GM12878 (cell line): ENCODE measurements at places on chromosomes 2 and 18. TPM values are rescaled to one million over a fixed set of nuclear protein-coding genes. Genes with fewer than 3 reads are reported as not detected.

DNA sequence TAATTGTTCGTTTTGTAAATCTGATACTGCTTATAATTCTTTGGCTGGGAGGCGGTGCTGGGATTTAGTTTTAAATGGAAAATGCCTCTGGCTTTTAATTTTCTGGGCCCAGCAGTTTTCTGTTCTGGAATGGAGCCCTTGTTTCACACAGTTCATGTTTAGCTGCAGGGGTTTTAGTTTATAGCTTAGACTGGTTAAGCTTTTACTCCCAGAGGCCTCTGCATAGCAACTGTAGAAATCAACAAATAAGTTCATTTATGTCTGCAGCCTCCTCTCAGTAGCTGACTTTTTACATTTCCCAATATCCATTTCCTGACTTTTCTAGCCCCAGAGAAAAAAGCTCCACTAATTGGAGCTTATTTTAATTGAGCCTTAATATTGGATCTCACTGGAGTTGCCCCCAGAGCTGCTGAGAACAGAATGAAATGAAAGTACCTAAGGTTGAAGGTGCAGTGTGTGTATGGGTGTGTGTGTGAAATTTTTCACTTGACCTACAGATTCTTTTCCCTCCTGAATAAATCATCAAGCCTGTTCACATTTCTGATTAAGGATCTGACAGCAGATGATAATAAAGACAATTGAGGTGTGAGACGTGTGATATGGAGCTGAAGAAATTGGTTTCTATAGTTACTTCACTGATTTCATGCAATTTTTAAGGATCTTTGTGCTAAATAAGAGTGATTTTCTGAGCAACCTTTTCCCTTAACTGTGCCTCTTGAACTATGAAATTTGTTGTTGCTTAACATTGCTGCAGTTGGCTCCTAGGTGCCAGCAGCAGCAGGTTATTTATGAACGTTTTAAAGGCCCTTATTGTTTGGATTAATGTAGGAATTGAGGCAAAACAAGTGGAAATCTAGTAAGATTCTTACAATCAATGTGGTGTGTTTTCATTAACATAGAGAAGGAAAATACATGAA is 109.6 kb downstream of the TAF4B start:
- no peaks in the 10 kb centered on the region for H3K27me3 ChIP-seq
- DNase-seq: no peak
- H3K27ac ChIP-seq: no peak overlapping the region
- H3K4me1 ChIP-seq: no peaks in the 10 kb centered on the region

DNA sequence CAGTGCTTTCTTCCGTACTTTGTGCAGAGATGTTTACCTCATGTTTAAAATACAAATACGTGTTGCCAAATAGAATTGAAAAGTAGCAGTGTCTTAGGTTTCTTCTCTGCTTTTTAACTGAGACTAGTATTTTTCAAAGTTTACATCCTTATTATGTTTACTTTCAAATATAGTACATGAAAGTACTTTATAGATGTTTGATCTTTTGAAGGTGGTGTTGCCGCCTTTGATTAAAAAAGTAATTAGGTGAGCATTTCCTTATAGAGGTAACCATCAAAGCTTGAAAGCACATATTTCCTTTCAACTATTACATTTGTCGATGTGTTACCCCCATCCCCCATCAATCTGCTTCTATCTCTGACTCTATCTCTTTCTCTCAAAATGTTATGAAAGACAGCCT is 87.0 kb downstream of the CERS6 start:
- H3K36me3 ChIP-seq: peaks cover 3% of the 10 kb centered on the region; the same call in 1 of the 2 replicates
- H3K4me1 ChIP-seq: no peaks in the 10 kb centered on the region
- no peak overlapping the region for H3K27ac ChIP-seq
- no peak overlapping the region for H3K4me3 ChIP-seq
- H3K27me3 ChIP-seq: no peaks in the 10 kb centered on the region

DNA sequence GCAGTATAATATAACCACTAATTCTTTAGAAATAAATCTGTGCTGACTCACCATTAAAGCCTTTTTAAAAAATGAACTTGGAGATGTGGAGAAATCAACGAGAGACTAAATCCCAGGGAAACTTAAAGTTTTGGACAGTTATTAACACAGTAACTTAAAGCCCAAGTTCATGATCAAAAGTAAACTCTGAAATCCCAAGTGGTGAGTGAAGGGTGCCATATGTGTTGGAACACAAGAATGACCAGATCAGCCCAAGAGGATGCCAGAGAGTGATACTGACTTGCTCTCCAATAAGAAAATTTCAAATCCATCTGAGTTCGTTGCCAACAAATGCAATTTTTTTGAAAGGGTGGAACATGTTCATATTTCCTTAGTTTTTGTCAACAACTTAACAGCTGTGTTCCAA is 838.1 kb upstream of the ACVR2A start:
- H3K4me1 ChIP-seq: no peaks in the 10 kb centered on the region
- no peaks in the 10 kb centered on the region for H3K36me3 ChIP-seq
- no peak overlapping the region for H3K27ac ChIP-seq
- no peak for DNase-seq

DNA sequence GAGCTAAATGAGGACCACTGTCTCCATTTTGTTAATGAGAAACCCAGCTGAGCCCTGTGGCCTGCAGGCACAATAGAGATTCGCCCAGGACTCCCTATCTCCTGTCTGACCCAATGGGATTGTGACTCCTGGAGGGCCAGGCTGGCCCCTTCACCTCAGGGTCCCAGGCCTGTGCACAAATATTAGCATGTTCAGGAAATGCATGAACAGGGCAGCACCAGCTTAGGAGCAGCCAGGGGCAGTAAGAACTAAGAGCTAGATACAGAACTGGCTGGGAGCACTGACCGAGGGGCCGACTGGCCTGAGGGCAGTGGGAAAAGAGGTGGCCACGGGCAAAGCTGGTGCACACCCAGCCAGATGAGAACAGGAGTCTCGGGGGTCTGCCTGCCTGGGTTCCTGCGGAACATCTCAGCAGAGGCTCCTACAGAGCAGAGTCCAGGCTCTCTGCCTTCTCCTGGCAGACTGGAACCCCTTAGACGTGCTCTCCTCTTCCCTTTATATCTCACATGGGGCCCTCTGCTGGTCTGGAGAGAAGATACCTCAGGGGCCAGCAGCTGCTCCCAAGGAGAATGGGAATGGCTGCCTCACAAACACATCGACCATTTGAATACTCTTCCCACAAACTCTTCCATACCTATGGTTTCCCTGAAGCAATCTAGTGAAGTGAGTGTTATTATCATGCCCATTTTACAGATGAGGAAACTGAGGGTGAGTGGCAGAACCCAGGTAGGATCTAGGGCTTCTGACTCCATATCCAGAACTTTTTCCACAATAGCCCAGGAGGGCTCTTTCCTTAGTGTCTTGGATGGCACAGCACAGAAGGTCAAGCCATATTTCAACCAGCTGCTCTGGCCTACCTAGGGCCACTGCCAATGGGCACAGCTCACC is 77.6 kb upstream of the OTOF start:
- H3K36me3 ChIP-seq: no peaks in the 10 kb centered on the region
- no peak overlapping the region for H3K27ac ChIP-seq
- no peaks in the 10 kb centered on the region for H3K4me1 ChIP-seq
- peaks cover 7% of the 10 kb centered on the region for H3K27me3 ChIP-seq
- DNase-seq: no peak

- H3K27ac ChIP-seq: no peak overlapping the region
- H3K4me1 ChIP-seq: no peaks in the 10 kb centered on the region
- no peak for DNase-seq
- H3K36me3 ChIP-seq: no peaks in the 10 kb centered on the region
- H3K4me3 ChIP-seq: no peak overlapping the region
Measured at GRCh38 chr2:100482741-100483140, 12.5 kb downstream of the NMS start.

- no peaks in the 10 kb centered on the region for H3K36me3 ChIP-seq
- no peaks in the 10 kb centered on the region for H3K27me3 ChIP-seq
- no peak overlapping the region for H3K4me3 ChIP-seq
- H3K4me1 ChIP-seq: no peaks in the 10 kb centered on the region
- no peak overlapping the region for H3K27ac ChIP-seq
Measured at GRCh38 chr2:240920783-240921231, 14.7 kb downstream of the CROCC2 start.

DNA sequence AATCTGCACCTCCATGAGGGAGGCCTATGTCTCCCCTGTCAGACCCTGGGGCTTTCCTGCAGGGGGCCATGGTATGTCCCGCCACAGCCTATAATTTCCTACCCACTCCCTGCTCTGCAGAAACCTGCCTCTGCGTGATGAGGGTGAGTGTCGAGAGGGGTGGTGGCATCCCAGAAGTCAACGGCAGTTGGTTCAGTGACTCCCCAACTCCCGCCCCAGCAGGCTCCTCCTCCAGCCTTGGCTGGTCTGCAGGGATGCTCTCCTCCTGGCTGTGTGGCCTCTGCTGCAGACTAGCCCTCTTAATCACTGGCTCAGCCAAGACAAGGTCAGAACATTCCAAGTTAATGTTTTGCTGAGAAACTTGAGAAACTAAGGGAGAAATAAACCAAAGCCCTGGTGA is 13.3 kb downstream of the CELF4 start:
- H3K27ac ChIP-seq: no peak overlapping the region
- no peaks in the 10 kb centered on the region; the same call in 1 of the 2 replicates for H3K27me3 ChIP-seq
- H3K4me3 ChIP-seq: no peak overlapping the region

GRCh38 chr2:106058469-106059137 is 135.5 kb downstream of the UXS1 start:
- no peak for DNase-seq
- no peaks in the 10 kb centered on the region for H3K36me3 ChIP-seq
- H3K27ac ChIP-seq: no peak overlapping the region
- H3K4me1 ChIP-seq: no peaks in the 10 kb centered on the region
- H3K27me3 ChIP-seq: no peaks in the 10 kb centered on the region; the same call in 1 of the 2 replicates

- DNase-seq: no peak
- H3K4me3 ChIP-seq: no peak overlapping the region
- no peak overlapping the region for H3K27ac ChIP-seq
- no peaks in the 10 kb centered on the region for H3K4me1 ChIP-seq
- H3K27me3 ChIP-seq: no peaks in the 10 kb centered on the region; the same call in 1 of the 2 replicates
- H3K36me3 ChIP-seq: no peaks in the 10 kb centered on the region
Measured at GRCh38 chr2:172305066-172305465, 122.3 kb upstream of the ITGA6 start.

DNA sequence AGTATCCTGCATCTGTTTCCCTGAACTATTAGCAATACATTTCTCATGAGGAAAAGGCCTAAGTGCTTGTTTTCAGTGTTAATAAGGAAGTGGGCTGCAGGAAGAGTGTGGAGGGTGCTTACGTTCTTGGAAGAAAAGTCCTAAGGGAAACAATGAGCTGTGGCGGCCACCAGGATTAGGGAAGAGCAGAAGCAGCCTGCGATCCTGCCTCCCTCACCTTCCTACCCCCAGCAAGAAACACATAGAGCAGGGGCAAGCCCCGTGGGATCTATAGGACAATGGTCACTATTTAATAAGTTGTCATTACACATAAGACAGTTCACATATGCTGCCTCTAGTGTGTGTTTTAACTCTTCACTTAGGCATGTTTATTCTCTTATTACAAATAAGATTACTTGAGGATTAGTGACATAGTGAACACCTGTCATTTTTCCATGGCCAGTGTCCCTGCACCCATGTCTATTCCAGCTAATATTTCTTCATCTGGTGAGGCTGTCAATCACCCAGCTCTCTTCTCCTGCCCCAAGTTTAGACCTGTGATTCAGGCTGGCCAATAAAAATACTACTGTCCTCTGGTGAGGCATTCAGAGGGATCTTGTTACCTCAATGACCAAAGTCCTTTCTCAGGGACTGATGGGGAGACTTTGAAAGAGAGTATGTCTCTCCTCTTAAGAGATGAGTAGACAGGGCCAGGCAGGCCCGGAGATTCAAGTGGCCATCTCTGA is 510.9 kb upstream of the CELF4 start:
- no peak overlapping the region for H3K4me3 ChIP-seq
- no peak for DNase-seq
- H3K27me3 ChIP-seq: no peaks in the 10 kb centered on the region
- no peaks in the 10 kb centered on the region for H3K36me3 ChIP-seq
- no peak overlapping the region for H3K27ac ChIP-seq
- no peaks in the 10 kb centered on the region for H3K4me1 ChIP-seq

DNA sequence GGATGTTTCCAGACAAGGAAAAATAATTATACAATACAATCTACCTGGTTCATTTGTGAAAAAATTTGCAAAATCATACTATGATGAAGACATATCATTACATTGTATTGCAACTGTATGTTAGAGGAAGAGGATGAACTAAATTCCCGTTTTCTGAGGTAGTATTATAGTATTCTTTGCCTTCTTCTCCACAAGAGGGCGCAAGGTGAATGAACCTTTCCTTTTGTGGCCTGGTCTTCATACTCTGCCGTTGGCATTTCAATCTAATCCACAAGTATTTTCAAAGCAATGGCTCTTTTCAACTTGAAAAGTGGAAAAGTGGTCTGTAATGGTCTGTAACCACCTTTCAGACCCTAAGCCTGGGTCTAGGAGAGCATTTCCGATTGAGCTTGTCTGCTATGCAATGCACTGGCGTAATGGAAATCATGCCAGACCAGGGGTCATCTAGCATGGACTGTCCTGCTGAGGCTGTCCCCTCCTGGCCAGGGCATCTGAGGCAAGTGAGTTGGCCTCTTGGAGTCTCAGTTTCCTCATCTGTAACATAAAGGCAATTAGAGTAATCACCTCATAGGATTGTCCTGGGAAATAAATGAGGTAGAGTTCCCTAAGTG is 30.8 kb upstream of the ZNF396 start:
- no peak for DNase-seq
- no peak overlapping the region for H3K4me3 ChIP-seq
- H3K4me1 ChIP-seq: peaks cover 21% of the 10 kb centered on the region
- no peaks in the 10 kb centered on the region for H3K36me3 ChIP-seq
- no peak overlapping the region for H3K27ac ChIP-seq

- no peak overlapping the region for H3K4me3 ChIP-seq
- no peak overlapping the region for H3K27ac ChIP-seq
- no peaks in the 10 kb centered on the region; the same call in 1 of the 2 replicates for H3K36me3 ChIP-seq
Measured at GRCh38 chr2:190270298-190270697, 49.3 kb downstream of the HIBCH start.

DNA sequence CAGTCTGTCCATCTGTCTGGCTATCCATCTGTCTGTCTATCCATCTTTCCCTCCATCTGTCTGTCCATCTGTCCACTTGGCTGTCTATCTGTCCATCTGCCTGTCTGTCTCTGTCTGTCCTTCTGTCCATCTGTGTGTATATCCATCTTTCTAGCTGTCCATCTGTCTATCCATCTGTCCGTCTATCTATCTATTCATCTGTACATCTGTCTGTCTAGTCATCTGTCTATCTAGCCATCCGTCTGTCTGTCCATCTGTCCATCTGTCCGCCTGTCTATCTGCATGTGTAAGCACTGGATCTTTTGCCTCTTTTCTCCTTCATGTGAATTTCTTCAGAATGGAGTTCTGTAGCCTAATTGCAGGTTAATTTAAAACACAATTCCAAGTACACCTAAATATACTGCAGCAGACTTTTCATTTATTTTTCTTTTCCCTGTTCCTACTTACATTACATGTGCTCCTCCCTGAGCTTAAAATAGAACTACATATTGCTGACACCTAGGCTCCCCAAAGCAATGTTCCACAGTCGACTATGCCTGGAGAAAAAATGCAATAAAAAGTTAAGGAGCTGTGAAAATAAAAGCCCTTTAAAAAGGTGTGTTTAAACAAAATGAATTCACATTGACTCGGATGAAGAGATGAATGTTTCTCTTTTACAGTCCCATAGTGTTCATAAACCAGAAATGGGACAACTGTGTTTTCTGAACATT is 37.4 kb upstream of the TXNDC2 start:
- no peaks in the 10 kb centered on the region for H3K36me3 ChIP-seq
- no peak overlapping the region for H3K4me3 ChIP-seq
- no peak overlapping the region for H3K27ac ChIP-seq
- H3K27me3 ChIP-seq: no peaks in the 10 kb centered on the region
- no peaks in the 10 kb centered on the region for H3K4me1 ChIP-seq

Gene SERPINB13
- not detected in 2 replicates for polyA plus RNA-seq

Gene OTX1
- polyA plus RNA-seq: 0.23 and 0.35 TPM in 2 replicates

Gene RGPD6
- 5.2 and 9.7 TPM in 2 replicates for polyA plus RNA-seq

Gene COMMD1
- 94.3 and 96.3 TPM in 2 replicates for polyA plus RNA-seq

Gene C2orf80
- polyA plus RNA-seq: not detected in 2 replicates

Gene ALK
- polyA plus RNA-seq: not detected in 2 replicates

Gene CTNNA2
- 2.3 and 2.4 TPM in 2 replicates for polyA plus RNA-seq

Gene ADAM23
- 5.7 and 6.0 TPM in 2 replicates for polyA plus RNA-seq
